ENCODE measurements at places on chromosomes 4 and X.

DNA sequence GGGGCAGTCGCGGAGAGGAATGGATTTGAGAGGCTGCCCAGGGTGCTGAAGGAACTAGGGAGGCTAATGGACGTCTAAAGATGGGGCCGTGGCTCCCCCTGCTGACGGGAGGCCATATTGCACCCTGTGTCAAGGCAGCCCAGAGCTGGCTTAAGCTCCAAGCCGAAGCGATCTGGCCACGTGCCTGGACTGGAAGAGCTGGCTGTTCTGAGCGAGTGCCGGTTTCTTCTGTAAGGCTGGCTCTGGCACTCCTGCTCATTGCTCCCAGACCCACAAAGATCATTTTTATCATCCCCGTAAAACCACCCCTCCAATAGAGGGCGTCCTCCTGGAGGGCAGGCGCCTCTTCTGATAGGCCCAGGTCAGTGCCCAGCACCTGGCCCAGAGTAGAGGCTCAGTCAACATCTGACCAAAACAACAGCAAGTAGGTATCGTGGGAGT lies 5.6 kb downstream of the PNCK start:
- peak; percentile 23 for DNase-seq

DNA sequence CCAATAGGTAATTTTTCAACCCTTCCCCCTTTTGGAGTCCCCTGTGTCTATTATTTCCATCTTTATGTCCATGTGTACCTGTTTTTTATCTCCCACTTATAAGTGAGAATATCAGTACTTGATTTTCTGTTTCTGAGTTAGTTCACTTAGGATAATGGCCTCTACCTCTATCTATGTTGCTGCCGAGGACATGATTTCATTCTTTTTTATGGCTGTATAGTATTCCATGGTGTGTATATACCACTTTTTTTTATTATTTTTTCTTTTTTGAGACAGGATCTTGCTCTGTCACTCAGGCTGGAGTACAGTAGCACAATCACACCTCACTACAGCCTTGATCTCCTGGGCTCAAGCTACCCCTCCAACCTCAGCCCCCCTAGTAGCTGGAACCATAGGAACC lies 47.6 kb downstream of the FUNDC1 start:
- DNase-seq: no peak

DNA sequence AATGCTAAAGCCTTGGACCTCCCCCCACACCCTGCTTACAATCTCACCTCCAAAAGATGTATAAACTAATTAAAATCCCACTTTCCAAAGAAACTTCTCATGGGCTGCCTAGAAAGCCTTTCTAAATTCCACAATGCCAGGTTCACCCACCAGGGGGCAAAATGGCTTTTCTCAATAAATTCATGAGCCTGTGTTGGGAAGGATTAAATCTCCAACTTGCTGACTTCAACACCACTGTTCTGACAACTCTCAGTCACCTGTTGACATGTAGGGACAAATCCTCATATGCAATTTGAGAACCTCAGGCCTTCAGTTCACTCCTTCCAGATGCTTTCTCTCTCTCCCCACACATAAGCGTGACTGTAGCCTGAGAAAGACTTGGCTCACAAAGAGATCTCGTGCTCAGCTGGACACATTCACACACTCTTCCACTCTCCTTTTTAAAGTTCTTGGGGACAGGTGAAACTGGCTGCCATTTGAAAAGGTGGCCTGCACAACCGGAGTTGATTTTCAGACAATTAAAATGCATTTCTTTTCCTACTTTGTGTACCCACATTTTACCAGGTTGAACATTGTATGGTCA lies 88.6 kb upstream of the PRPS2 start:
- no peak for DNase-seq

GRCh38 chrX:150234126-150234525 lies 129.0 kb upstream of the MAMLD1 start:
- DNase-seq: peak; percentile 25

DNA sequence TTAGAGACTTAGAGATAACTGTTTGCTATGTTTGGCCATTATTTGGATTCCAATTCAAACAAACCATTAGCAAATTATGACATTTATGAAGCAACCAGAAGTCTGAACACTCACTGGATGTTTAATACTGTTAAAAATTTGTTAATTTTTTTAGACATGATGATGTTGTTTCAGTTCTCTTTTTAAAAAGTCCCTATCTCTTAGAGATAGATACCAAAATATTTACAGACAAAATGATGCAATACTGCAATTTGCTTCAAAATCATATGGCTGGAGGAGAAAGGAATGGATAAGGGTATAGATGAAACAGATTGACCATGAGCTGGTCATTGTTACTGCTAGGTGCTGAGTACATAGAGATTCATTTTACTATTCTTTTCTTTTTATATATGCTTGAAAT lies 534.6 kb downstream of the BCOR start:
- no peak for DNase-seq

DNA sequence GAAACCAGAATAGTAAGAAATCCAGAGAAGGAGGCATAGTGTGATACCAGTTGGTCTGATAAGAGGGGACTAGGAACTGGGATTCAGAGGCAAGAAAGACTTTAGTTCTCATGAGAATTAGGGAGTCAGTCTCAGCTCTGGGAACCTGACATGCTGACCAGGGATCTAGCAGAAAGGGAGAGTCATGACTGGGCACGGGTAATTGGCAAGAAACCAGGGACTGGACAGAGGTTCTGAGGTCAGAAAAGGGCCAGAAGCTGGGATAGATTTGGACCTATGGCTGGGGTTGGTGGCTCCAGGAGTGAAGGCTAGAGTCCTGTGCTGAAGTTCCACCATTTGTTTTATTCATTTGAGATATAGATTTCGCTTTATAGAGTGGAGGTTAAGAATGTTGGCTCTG lies 110.2 kb upstream of the C1GALT1C1 start:
- DNase-seq: no peak

GRCh38 chr4:101292214-101292613 lies 55.1 kb downstream of the PPP3CA start:
- no peak for DNase-seq

- peak; percentile 79 for DNase-seq
These were observed 48.8 kb upstream of the AFAP1 start for GRCh38 chr4:7988437-7988836.

DNA sequence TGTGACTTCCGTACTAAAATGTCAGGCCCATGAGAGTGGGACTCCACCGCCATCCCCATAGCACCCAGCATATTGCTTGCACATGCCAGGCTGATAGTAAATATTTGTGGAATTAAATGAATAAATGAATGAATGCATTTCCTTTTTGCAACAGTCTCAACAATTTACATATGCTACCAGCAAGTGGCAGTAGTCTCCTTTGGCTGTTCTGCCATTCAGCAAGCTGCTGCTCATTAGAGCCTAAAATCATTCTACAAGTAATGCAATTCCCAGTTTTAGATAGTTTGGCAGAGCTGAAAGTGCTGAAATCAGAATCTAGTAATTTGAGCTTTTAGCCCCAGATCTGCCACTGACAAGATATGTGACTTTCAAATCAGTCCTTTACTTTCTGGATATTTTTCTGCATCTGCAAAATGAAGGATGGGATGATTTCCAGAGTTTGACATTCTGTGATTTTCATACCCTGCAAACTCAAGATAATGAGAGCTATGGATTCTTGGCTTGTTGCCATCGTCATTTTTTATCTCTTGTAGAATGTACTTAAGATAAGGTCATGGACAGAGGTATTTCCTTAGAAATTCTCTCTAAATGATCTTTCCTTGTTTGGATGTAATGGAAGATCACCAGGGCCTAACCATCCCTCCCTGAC lies 35.7 kb upstream of the INTS6L start:
- DNase-seq: peak; percentile 48

DNA sequence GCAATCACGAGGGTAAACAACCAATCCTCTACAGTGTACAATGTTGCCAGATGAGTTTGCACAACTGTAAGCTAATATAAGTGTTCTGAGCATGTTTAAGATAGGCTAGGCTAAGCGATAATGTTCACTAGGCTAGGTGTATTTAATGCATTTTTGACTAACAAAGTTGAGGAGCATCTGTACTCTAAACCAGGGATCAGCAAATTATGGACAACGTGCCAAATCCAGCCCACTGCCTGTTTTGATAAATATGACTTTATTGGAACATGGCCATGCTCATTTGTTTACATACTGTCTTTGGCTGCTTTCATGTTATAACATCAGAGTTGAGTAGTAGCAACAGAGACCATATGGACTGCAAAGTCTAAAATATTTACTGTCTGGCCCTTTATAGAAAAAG lies 46.3 kb upstream of the ARHGEF6 start:
- no peak for DNase-seq

DNA sequence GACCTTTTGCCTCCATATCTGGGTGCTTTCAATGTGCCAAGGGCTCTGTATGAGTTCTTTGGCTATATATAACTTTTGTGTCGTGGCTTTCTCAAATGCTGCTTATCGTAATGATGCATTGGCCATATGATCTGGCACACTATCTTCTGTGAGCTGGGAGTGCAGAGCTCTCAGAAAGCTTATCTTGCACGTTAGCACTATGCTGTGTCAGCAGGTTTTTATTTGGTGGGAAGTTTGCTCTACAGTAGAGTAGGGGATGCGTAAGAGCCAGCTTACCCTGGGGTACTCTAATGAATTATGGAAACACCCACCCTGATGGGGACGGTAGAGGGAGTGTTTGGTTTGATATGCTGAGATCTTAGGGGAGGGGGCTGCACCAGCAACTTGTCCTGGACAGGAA lies 119.6 kb downstream of the FAAH2 start:
- DNase-seq: no peak

GRCh38 chr4:4869731-4870571 lies 10.5 kb downstream of the MSX1 start:
- DNase-seq: no peak

GRCh38 chr4:146520896-146521540 lies 722 bp downstream of the SLC10A7 start:
- DNase-seq: peak; percentile 56

DNA sequence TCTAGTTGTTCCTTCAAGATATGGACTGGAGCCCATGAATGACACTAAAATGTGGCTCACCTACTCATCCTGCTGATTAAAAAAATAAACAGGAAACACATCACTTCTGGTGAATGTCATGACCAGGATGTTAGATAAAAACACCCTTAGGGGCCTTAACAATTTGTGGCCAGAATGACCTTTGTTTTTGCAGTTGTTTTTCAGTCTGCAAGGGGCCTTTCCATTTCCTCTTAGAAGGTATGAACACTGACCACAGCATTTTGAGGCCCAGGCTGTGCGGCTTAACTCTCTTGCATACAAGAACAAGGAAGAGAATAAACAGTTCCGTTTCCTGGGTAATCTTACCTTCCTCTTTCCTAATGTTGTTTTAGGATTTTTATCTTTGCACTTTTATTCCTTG lies 113.2 kb downstream of the IL1RAPL2 start:
- no peak for DNase-seq

GRCh38 chr4:81173213-81173612 lies 41.8 kb downstream of the PRKG2 start:
- DNase-seq: no peak

DNA sequence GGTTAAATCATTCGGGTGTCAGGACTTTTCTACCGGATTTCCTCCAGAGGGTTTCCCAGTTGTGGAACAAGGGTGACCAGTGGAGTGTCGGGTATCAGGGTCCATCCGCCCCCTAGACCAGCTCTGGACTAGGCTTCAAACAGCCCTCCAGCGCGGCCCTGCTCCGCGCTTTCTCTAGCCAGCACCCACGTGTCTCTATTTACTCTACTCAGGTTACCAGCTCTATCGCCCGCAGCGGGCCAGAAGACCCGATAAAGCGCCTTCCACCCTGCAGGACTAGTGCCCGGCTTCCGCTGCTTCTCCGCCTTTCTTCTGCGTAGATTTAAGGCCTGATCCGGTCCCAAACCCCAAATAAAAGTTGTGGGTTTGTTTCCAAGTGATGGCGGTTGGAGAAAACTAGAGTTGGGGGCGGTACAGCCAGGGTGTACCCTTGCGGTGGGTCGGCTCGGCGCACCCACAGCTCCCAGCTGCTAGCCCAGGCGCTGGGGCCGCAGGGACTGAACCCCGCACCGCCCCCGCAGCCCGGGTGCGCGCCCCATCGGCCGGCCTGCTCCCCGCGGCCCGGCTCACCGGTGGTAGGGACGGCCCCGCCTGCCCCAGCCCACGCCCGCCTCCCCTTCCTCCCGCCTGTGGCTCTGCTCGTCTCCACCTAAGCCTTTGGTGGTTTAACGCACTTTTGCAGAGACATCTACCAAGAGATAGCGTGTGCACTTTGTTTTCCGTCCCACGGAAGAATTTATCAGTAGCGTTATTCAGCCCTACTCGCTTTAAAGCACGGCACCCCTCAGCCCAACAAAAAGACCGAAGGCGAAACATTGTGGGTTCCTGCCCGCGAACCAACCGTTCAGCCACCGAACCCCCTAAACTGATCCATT lies 2.1 kb downstream of the LEF1 start:
- no peak for DNase-seq

DNA sequence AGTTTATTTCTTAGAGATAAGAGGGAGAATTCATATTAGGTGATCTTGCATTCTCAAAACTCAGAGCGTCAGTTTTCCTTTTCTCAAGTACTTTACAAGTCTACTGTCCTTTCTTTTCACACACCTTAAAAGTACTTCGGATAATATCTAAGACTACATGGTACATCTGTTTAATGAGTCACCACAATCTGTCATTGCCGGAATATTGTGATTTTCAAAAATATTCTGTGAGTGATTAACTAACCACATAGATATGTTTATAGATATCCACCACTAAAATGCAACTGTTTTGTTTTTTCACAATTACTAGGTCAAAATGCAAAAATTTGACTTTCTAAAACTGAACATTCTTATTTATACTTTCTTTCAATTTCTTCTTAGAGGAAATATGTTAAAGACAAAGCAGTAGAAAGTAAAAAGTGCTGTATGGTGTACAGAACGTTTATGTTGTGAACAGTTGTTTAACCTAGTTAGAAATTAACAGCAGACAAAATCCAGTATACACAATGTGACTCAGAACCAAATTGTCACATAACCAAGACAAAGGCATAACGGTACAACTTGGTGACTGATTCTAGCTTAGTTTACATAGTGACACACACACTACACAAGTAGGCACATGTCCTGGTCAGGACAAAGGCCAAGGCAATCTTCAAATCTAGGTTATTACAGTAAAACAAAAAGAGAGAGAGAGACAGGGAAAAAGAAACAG lies 482.9 kb downstream of the NAF1 start:
- DNase-seq: no peak
